ENCODE measurements at places on chromosomes 1 and 21.

GRCh38 chr1:15154480-15155036, 1.0 kb downstream of the TMEM51 start:
- peak; percentile 83 for DNase-seq
- no peaks in the 10 kb centered on the region for H3K4me1 ChIP-seq
- no peaks in the 10 kb centered on the region for H3K36me3 ChIP-seq

DNA sequence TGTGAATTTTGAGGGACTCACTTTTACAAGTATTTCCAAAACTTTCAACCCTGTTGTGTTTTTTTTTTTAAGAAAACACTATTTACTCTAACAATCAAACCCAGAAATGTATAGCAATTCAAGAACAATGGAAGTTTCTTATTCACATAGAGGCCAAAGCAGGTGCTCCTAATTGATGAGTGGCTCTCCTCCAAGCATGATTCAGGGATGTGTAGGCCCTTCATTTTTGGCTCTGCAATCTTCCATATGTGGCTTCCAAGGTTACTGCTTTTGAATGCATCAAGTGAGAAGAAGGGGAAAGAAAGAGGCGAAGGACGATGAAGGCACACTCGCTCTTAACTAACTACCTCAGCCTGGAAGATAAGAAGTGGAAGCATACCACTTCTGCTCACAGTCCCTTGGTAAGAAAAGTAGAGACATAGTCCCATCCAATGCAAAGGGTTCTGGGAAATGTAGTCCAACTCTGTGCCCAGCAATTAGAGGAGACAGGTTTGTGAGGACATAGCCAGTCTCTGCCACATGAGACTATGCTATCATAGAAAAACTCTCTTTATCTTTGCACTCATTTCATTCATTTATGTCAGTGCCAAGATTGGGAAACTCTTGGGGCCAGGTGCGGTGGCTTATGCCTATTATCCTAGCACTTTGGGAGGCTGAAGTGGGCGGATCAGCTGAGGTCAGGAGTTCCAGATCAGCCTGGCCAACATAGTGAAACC, 46.0 kb downstream of the OPTC start:
- no peaks in the 10 kb centered on the region for H3K4me1 ChIP-seq
- no peaks in the 10 kb centered on the region for H3K36me3 ChIP-seq
- H3K27ac ChIP-seq = no peak overlapping the region
- no peak for DNase-seq
- H3K27me3 ChIP-seq = no peaks in the 10 kb centered on the region

- H3K36me3 ChIP-seq = no peaks in the 10 kb centered on the region
- H3K27ac ChIP-seq = peak overlapping the region; percentile 89
- peak overlapping the region; percentile 55 for H3K4me3 ChIP-seq
- peak; percentile 66 for DNase-seq
- no peaks in the 10 kb centered on the region for H3K27me3 ChIP-seq
Observed at GRCh38 chr1:217088521-217089284, 365.5 kb upstream of the ESRRG start.

DNA sequence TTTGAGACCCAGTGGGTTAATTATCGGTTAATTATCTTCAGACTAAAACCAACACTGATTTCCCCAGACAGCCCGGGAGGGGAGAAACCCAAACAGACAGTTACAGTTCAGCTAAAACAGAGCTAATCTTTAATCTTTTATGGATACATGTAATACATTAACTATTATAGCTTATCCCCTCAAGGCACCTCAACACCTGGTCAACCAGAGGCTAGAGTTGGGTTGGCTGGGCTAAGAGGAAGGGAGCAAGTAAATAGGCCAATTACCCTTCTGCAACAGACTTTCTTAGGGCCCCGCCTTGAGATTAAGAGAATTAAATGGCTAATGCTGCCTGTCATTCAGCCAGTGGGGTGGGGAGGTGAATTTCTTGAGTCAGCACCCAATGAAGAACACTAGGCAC, 6.6 kb upstream of the MED18 start:
- no peak overlapping the region for H3K4me3 ChIP-seq
- H3K27me3 ChIP-seq = no peaks in the 10 kb centered on the region
- peak; percentile 62 for DNase-seq
- no peaks in the 10 kb centered on the region for H3K4me1 ChIP-seq
- H3K36me3 ChIP-seq = no peaks in the 10 kb centered on the region

DNA sequence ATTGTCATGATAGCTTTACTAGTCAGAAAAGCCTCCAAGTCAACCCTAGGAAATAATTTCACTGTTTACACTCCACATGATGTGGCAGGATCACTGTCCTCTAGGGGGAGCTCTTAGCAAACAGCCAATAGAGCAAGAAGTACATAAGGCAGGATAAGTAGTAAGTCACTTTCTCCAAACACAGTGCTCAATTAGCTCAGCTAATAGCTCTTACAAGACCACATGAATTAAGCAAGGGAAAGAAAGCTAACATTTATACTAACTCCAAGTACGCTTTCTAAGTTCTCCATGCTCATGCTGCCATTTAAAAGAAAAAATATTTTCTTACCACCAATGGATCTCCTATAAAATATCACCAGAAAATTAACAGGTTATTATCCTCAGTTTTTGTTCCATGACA, 66.9 kb upstream of the LRIF1 start:
- no peak overlapping the region for H3K27ac ChIP-seq
- H3K36me3 ChIP-seq = no peaks in the 10 kb centered on the region
- DNase-seq = no peak

DNA sequence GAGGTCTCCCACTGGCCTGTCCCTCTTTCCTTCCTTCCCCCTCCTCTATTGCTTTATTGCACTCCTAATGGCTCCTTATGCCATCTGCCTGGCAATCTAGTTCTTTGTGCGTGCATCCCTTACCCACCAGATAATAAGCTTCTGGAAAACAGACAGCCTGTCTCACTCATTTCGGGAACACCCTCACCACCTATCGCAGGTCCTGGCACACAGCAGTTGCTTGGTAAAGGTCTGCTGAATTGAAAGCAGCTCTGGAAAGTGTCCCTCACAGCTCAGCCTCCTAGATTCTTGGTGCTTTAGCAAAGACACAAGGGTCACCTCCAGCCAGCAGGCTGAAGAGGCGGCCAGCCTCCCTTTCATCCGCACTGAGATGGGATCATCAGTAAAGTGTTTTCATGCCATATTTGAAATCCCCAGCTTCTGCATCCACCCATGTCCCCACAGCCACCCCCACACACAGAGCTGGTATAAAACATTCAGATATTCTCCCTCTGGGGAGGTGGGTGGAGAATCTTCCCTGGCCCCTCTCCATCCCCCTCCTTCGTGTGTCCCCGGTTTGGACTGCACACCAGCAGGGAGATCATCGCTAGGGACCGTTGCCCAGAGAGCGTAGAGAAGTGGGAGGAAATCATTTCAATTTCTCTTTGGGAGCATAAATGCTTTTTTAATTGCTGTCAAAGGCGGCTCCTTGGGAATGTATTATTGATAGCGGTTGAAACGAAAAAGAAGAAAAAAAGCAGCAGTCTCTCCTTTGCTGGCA, 29.1 kb upstream of the ATP2B4 start:
- H3K36me3 ChIP-seq = no peaks in the 10 kb centered on the region

DNA sequence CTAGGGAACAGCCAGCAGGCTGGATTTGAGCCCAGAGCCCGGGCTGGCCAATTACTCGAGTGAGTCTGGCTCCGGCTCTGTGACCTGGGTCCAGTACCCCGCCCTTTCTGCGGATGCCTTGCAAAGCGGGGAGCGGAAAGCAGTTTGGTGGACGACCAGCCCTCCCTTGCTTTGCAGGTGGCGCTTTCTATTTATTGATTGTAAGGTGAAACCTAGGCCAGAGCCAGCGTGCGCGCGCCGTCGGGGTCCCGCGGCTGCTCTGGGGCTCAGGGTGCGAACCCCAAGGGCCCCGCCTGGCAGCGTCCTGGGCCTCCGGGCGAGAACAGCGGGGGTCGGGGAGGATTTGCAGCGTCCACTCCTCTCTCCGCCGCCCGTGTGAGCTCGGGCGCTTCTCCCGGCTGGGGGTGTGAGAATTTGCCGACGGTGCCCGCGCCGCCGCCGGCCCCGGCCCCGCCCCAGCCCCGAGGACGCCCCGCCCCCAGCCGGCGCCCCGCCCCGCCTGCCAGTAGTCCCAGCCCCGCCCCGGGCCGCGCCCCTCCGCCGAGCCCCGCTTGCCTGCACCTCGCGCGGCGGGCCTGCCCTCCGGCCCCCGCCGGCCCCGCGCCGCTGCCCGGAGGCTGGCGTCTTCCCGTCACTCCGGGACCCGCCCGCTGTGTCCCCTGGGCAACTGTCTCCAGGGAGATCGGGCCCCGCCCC, 37.6 kb downstream of the PIK3CD start:
- DNase-seq = peak; percentile 89
- peaks cover 21% of the 10 kb centered on the region for H3K4me1 ChIP-seq
- no peaks in the 10 kb centered on the region for H3K27me3 ChIP-seq
- H3K4me3 ChIP-seq = peak overlapping the region; percentile 63

DNA sequence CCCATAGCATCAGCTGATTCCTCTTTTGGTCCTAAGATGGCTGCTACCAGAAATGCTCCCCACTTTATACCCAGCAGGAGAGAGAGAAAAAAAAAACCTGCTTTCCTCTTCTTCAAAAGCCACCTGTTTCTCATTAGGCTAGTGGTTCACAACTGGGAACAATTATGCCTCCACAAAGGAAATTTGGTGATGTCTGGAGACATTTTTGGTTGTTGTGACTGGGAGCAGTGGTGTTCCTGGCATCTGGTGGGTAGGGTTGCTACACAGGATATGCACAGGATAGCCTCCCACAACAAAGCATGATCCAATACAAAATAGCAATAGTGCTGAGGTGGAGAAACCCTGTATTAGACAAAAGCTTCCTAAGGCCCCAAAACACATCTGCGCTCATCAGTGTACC, 38.5 kb upstream of the SGIP1 start:
- H3K36me3 ChIP-seq = no peaks in the 10 kb centered on the region
- DNase-seq = no peak
- no peak overlapping the region for H3K27ac ChIP-seq
- H3K27me3 ChIP-seq = no peaks in the 10 kb centered on the region
- H3K4me1 ChIP-seq = no peaks in the 10 kb centered on the region

DNA sequence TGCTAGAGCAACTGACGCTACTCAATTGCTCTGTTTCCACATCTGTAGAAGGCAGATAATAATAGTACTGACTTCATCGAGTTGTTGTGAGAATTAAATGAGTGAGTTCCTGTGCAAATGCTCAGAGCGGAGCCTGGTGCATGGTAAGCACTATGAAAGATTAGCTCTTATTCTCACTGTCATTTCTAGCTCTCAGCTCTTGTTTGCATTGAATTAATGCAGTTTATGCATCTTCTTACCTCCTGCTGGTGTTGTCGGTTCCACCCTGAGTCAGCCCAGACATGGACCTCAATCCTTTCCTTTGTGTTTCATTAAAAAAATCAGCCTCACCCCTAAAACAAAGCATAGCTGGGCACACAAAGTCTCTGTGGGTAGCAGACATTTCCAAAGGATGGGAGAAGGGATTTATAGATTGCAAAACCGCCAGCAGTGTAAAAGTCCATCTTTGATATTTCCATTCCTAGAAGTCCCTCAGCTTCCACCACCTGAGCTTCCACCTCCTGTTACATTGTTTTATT, 254.4 kb upstream of the CSF3R start:
- no peaks in the 10 kb centered on the region for H3K36me3 ChIP-seq
- H3K27me3 ChIP-seq = no peaks in the 10 kb centered on the region
- H3K4me3 ChIP-seq = no peak overlapping the region
- no peak for DNase-seq

- H3K36me3 ChIP-seq = no peaks in the 10 kb centered on the region
- H3K27me3 ChIP-seq = no peaks in the 10 kb centered on the region
- no peak overlapping the region for H3K4me3 ChIP-seq
Observed at GRCh38 chr21:37855647-37856625, 60.3 kb downstream of the KCNJ6 start.

DNA sequence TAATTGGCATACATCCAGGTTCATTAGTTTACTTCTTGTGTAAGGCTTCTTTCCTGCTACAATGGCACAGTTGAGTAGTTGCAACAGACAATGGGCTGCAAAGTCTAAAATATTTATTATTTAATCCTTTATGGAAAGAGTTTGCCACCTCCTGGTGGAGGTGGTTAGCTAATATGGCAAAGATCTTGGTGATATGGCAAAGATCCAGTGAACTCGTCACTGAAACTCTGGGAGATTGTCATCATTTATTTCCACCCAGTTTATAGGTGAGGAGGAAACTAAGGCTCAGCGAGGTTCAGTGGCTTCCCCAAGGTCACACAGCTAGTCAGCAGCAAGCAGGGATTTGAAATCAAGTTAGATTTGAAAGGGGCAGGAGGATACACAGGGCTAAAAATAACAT, 16.1 kb upstream of the IFFO2 start:
- no peaks in the 10 kb centered on the region for H3K4me1 ChIP-seq
- H3K36me3 ChIP-seq = no peaks in the 10 kb centered on the region
- no peaks in the 10 kb centered on the region for H3K27me3 ChIP-seq
- DNase-seq = no peak
- H3K4me3 ChIP-seq = no peak overlapping the region

DNA sequence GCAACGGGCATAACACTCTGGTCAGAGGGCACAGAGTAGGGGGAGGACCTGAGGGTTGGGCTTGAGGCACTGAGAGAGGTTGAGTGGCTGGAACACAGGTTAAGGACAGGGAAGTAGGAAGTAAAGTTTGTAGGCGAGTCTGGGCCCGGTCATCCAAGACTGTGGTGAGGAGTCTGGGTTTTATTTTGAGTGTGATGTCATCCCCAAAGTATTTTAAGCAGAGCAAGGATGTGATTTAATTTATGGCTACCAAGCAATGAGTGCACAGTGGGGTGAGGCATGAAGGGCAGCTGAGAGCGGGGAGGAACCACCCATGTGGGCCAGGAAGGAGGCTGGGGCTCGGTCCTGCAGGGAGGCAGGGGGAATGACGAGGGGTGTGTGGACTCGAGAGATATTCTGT, 11.2 kb upstream of the VWA5B1 start:
- H3K36me3 ChIP-seq = no peaks in the 10 kb centered on the region
- no peak overlapping the region for H3K4me3 ChIP-seq
- peak; percentile 44 for DNase-seq
- H3K27me3 ChIP-seq = no peaks in the 10 kb centered on the region

GRCh38 chr21:22516230-22516629, 1518.0 kb downstream of the NCAM2 start:
- H3K4me1 ChIP-seq = no peaks in the 10 kb centered on the region
- H3K27ac ChIP-seq = no peak overlapping the region
- no peak for DNase-seq
- H3K27me3 ChIP-seq = no peaks in the 10 kb centered on the region

GRCh38 chr1:11335417-11336056, 62.5 kb downstream of the UBIAD1 start:
- no peak for DNase-seq
- H3K27ac ChIP-seq = no peak overlapping the region
- no peaks in the 10 kb centered on the region for H3K27me3 ChIP-seq
- H3K36me3 ChIP-seq = no peaks in the 10 kb centered on the region
- no peak overlapping the region for H3K4me3 ChIP-seq

- DNase-seq = peak; percentile 66
- H3K4me3 ChIP-seq = no peak overlapping the region
- H3K36me3 ChIP-seq = no peaks in the 10 kb centered on the region
Observed at GRCh38 chr21:42818328-42818749, 61.0 kb downstream of the WDR4 start.

- DNase-seq = no peak
- no peak overlapping the region for H3K4me3 ChIP-seq
- no peaks in the 10 kb centered on the region for H3K4me1 ChIP-seq
- no peak overlapping the region for H3K27ac ChIP-seq
- no peaks in the 10 kb centered on the region for H3K36me3 ChIP-seq
- no peaks in the 10 kb centered on the region for H3K27me3 ChIP-seq
Observed at GRCh38 chr21:14833666-14834351, 231.0 kb downstream of the NRIP1 start.
